ENCODE measurements at places on chromosomes 3 and 15.

DNA sequence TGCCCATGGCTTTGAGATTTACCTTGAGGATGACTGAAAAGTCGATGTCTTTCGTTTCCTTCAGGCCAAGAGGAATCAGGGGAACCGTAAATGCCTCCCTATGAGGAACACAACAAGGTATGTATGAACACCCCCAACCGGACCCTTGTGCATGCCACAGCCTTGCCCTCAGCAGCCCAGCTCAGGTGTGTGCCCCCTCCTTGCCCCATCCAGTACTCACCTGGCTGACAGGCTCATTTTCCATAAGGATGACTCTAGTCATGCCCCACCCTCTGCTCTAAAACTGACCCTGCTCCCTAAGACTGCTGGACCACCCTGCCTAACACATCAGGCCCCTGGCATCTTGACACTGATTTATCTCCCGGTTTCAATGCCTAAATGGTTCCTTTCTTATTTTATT is 270.0 kb downstream of the GOLGA6L6 start:
- no peak for DNase-seq

- no peak for DNase-seq
Measured at GRCh38 chr3:61595288-61595687, 33.9 kb downstream of the PTPRG start.

DNA sequence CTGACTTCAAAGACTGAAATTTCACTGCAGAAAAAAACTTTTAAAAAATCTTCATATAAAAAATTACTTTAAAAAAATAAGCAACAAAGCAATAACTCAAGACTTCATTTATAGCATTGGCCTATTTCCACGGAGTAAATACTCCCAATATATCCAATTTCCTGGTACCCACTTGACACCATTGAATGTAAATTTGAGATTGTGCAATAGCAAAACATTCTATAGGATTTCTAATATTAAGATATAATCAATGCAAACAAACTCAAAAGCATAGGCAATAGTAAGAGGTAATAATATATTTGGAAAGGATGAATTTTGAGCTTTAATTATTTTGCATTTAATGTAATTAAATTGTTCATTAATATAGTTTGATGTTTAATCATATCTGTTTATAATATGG is 148.0 kb upstream of the CNTN6 start:
- no peak for DNase-seq

- no peak for DNase-seq
Measured at GRCh38 chr3:37761586-37761985, 100.1 kb upstream of the CTDSPL start.

DNA sequence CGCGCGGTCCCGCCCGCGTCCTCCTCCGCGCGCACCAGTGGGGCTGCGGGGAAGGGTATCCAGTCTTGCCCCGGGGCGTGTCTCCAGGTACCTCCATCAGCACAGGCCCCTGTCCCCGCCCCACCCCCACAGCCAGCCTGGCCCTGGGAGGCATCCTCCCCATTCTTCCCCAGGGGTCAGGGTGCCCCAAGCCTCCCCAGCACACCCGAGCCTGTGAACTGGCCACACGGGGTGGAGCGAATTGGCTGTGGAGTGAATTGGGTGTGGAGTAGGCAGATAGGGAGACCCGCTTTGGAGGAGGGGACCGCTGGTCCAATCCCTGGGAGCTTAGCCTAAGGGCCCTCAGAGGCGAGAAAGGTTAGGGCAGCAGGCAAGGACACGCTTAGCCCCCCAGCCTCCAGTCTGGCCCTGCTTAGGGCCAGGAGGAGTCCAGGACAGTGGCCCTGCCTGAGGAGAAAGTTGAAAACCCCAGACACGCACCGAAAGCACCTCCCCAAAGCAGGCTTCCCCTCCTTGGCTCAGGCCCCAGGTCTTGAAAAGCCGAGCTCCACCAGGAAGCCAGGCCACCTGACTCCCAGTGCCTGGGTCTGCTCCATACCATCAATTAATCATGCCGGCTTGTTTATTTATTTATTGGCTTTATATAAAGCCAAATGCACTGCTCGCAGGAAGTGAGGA is 107.7 kb upstream of the SLC6A11 start:
- no peak for DNase-seq

- DNase-seq = no peak
Measured at GRCh38 chr15:53437985-53438841, 321.2 kb downstream of the WDR72 start.

GRCh38 chr3:133474817-133475216 is 75.0 kb downstream of the BFSP2 start:
- DNase-seq = no peak

DNA sequence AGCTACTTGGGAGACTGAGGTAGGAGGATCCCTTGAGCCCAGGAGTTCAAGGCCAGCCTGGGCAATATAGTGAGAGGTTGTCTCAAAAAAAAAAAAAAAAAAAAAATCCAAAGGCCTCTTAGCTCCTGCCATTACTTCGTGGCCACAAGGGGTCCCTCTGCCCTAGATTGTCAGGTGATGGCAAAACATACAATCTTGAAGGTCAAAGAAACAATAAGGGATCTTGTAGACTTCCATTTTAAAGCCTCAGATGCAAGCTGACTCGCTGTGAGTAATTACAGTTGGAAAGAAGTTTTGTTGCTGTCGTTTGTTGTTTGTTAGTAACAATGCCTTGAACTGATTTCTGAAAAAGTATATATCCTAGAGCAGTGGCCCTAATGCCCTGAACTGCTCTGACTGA is 55.9 kb upstream of the PLCL2 start:
- peak; percentile 72 for DNase-seq

GRCh38 chr15:40964006-40964405 is 10.7 kb downstream of the CHAC1 start:
- no peak for DNase-seq

GRCh38 chr15:48145923-48146322 is 25.1 kb downstream of the SLC24A5 start:
- no peak for DNase-seq

- no peak for DNase-seq
Measured at GRCh38 chr3:114155370-114155821, 23.5 kb downstream of the DRD3 start.

GRCh38 chr15:65115086-65115485 is at the start of gene UBAP1L:
Gene UBAP1L (minus strand): TSS chr15:65115200. CDS start chr15:65106215, 8,985 bp downstream.
- DNase-seq = no peak

GRCh38 chr15:44009038-44009437 is 182.2 kb downstream of the WDR76 start:
- DNase-seq = no peak

DNA sequence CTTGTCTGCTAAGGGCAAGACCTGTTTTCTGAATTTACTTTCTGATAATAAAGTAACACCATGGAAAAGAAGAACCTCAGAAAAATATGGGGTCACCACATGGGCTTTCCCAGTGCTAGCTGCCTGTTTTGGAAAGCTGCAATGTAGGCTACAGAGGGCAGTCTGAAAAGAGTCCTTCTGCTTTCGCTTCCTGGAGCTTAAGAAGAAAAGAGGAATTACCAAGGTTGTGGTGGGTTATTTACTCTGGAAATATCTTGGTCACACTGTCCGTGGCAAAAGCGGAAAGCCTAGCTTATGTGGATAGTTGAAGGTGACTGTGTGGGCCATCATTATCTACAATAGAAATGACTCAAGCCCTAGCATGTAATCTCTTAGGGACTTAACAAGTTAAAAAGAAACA is 31.7 kb upstream of the IP6K2 start:
- DNase-seq = no peak

DNA sequence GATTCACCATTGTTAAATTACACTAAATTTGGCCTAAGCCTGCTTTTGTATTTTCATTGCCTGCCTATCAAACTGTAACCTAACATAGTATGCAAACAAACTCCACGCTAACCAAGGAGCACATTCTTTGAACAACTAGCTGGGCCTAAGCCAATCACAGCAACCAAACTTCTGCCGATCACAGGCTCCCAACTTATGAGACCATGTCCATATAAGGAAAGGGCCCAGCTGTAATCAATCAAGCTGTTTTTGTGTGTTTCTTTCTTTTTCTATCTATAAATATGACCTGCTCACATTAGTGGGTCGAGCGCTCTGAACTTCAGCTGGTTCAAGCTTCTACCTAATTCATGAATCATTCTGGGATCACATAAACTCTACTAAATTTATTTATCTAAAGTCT is 473.6 kb downstream of the SI start:
- no peak for DNase-seq

DNA sequence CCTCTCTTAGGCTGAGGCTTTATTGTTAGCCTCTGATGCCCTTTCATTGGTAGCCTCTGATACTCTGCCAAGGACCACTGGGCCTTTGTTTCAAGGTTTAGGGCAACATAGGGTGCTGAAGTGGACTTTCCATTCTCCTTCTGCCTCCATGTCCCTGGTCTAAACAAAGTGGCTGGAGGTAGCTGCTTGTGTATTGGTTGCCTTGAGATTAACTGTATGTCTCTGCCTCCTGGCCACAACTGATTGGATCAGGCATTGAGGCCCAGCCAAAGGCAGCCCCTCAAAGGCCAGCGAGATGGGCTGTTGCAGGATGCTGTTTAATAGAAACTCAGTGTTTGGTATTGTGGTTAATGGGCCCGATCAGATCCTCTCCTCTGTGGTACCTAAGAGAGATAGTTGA is 77.9 kb upstream of the PRR23C start:
- no peak for DNase-seq

DNA sequence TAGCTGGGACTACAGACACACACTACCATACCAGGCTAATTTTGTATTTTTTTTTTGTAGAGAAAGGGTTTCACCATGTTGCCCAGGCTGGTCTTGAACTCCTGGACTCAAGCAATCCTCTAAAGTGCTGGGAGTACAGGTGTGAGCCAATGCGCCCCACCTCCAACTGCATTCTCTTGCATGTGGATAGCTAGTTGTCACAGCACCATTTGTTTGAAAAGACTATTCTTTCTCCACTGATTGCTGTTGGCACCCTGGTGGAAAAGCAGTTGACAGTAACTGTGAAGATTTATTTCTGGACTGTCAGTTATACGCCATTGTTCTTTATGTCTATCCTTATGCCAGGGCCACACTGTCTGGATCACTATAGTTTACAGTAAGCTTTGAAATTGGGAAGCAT is 303.9 kb downstream of the ADAMTS17 start:
- DNase-seq = no peak

- DNase-seq = no peak
Measured at GRCh38 chr3:149428087-149428486, 46.4 kb upstream of the TM4SF4 start.

DNA sequence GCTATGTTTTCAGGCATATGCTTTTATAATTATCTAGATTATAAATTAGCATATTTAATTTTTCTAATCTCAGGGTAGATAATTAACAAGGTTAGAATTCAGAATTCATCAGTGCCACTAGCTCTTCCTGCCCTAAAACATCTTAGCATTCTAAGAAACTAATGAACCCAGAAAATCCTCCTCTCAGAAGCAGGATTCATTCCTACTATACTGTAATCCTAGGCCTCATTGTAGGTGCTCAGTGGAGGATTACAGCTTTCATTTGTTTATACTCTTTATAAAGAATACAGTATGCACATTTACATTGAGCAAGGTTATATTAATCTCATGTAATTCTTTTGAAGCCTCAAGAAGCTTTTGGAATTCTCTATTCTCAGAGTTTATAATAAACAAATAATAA is 20.9 kb downstream of the ACAD11 start:
- DNase-seq = no peak

- DNase-seq = no peak
Measured at GRCh38 chr3:182078929-182079328, 367.2 kb downstream of the SOX2 start.

DNA sequence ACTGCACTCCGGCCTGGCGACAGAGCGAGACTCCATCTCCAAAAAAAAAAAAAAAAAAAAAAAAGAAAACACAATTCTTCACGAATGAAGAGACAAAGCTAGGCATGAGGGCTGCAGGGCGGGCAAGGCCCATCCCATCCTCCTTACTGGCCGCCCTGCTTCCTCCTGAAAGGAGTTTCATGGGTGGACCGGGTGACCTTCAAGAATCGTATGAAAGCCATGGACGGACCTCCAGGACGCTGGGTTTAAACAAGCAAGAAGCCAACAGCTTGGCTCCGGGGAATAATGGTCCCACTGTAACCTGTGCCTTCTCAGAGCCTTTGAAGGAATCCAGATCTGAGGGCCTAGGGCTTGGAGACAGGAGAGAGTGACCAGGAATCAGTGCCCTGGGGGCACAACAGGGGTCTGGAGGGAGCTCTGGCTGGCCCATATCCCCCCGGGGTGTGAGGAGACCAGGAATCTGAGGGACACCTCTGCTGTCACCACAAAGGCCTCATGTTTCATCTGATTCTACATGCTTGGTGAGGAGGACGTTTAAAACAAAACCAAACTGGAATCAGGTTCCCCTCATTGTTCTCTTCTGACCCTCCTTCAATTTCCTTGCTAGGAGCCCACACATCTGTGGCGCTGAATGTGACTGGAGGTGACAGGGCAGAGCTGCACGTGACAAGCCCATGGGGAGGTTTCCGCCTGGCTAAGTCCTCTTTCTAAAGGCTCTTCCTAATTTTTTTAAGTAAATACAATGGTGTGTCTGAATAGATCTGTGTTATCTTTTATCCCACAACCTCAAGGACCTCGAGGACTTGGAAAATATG is 46.1 kb downstream of the WHAMM start:
- no peak for DNase-seq

DNA sequence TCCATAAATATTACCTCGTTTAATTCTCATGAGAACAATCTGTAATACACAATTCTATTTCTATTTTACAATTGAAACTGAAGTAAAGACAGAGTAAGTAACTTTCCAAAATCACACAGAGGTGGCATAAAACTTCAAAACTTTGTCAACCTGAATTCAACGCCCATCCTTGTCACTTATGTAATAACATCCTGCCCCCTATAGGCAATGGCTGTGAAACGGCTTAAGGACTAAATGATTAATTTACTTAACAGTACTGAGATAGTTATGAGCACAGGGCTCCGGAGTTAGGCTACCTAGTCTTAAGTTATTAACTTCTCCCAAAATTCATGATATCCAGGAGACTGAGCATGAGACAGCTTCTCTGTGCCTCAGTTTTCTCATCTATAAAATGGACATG is 293.1 kb upstream of the CHRM5 start:
- no peak for DNase-seq

DNA sequence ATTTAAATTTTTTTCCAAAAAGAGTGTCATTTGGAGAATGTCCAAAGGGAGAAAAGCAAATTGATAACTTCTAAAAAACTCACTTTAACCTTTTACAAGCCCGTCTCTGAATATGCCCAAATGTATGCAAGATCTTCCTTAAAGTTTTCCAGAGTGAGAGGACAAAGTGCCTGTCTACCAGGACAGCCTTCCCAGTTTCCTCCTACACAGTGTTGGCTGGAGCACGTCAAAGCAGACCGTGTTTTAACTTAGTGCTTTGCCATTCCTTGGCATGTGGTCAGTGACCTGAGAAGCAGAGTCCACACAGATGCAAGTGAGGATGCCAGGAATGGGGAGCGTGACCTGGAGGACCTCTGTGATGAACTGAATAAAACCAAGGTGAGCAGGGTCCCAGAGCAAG is 245.7 kb downstream of the FAM43A start:
- DNase-seq = peak; percentile 9

DNA sequence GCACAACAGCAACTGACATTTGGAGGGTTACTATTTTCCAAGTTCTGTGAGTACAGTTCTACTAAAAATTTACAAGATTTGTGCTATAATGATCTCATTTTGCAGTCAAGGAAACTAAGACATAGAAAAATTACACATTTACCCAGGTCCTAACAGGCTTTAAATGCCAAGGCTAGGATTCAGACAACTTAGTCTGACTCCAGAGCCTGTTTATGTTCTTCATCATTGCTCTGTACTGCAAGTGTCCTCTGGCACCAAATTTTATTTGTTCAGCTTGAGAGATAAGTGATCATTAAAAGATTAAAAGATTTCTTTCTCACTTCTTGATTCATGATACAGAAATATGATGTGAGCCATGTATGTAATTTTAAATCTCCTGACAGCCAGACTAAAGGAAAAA is 290.8 kb downstream of the UBE2E2 start:
- no peak for DNase-seq

- DNase-seq = no peak
Measured at GRCh38 chr3:128256131-128256530, 102.8 kb downstream of the EEFSEC start.
